HCT116 (cell line): ENCODE measurements at places on chromosomes 5 and 9. TPM values are rescaled to one million over a fixed set of nuclear protein-coding genes. Genes with fewer than 3 reads are reported as not detected.

DNA sequence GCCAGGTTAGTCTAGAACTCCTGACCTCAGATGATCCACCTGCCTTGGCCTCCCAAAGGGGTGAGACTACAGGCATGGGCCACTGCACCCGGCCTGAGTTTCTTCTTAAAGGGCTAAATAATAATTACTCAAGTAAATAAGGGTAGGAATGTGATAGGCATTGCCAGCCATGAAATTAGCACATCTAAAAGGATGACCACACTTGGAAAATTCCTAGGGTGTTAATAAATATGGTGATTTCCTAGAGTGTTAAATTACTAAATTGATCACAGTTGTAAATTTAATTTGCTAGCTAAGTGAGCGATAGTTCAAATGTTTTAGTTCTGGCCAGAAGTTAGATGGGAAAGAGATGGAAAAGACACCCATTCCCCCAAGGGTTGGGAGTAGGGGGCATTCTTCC lies 53.4 kb downstream of the UBAP1 start:
- peaks cover 8% of the 10 kb centered on the region; the same call in 1 of the 2 replicates for H3K36me3 ChIP-seq
- H3K4me3 ChIP-seq: no peak overlapping the region
- no peak for DNase-seq
- no peak overlapping the region for H3K27ac ChIP-seq
- no peaks in the 10 kb centered on the region for H3K4me1 ChIP-seq

GRCh38 chr5:127085796-127086195 lies 12.5 kb upstream of the C5orf63 start:
- no peaks in the 10 kb centered on the region for H3K36me3 ChIP-seq
- no peak overlapping the region for H3K4me3 ChIP-seq
- no peak for DNase-seq
- no peaks in the 10 kb centered on the region for H3K27me3 ChIP-seq
- no peaks in the 10 kb centered on the region for H3K4me1 ChIP-seq

GRCh38 chr5:2119573-2119972 lies 236.8 kb upstream of the IRX4 start:
- no peaks in the 10 kb centered on the region for H3K4me1 ChIP-seq
- no peak overlapping the region for H3K27ac ChIP-seq
- no peaks in the 10 kb centered on the region for H3K36me3 ChIP-seq
- H3K27me3 ChIP-seq: peaks cover 44% of the 10 kb centered on the region
- no peak for DNase-seq

Gene ENTREP1
- total RNA-seq: 1.1 TPM

DNA sequence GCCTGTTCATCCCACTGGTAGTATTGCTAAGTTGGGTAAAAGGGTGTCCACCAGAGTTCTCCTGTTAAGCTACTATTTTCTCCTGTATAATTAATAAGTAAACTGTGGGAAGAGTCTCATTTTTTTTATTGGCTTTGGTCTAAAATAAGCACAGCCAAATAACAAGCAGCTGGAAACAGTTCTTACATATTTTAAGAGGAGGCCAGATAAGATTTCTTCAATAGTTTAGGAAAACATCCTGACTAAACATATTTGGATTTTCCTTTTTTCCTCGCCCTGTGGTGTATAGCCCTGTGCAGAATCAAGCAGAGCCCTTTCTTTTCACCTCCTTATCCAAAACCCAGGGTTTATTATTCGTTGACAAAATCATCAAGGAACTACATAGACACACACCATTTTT lies 122.2 kb upstream of the ZNF608 start:
- H3K4me1 ChIP-seq: no peaks in the 10 kb centered on the region
- no peak overlapping the region for H3K27ac ChIP-seq
- no peaks in the 10 kb centered on the region for H3K36me3 ChIP-seq

Gene OTP
- 0.07 TPM for total RNA-seq

DNA sequence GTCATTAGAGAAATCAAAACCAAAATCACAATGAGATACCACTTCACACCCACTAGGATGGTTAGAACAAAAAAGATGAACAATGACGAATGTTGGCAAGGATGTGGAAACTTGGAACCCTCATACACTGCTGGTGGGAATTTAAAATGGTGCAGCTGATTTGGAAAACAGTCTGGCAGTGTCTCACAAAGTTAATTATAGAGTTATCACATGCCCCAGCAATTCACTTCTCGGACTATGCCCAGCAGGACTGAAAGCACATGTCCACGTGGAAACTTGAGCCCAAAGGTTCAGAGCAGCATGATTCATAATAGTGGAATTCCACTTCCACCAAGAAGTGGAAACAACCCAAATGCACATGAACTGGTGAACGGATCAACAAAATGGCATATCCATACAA lies 85.0 kb upstream of the HRH2 start:
- no peak overlapping the region for H3K27ac ChIP-seq
- DNase-seq: no peak
- no peaks in the 10 kb centered on the region for H3K36me3 ChIP-seq
- no peaks in the 10 kb centered on the region for H3K4me1 ChIP-seq
- H3K4me3 ChIP-seq: no peak overlapping the region

DNA sequence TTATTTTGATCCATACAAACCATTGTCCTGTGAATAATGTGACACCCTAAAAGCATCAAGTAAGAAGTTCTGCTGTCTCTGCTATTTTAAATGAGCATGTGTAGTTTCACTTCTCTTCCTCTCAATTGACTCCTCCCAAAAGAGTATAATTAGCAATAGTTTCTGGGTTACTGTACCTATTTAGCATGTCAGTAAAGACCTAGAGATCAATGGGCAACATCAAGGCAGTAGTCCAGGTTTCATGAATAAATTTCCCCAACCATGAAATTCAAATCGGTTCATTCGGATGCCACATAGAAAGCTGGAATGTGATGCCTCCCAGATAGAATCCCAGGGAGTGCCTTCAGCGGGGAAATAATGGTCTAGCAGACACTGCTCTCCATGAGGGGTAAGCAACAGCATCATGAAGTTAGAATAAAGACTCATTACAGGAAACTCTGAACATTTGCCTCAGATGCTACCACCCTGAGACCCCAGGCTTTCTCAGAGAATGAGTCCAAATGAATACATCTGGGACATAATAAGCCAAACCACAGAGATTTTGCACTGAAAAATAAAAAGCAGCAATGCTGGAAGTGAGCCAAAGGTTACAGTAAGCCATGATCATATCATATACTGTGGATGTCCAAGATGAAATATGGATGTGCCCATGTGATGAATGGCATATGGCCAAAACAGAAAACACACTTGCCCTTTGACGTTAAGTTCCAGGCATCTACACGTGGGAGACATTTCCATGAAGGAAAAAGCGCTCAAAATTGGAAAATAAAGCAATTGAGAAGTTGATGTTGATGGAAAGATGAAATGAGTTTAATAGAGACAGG lies 1107.0 kb upstream of the SEMA6A start:
- 0 out of 2 replicates have a peak, but pooled peaks cover 3% of the 10 kb centered on the region for H3K4me1 ChIP-seq
- no peaks in the 10 kb centered on the region for H3K27me3 ChIP-seq
- no peaks in the 10 kb centered on the region for H3K36me3 ChIP-seq
- H3K27ac ChIP-seq: no peak overlapping the region
- H3K4me3 ChIP-seq: no peak overlapping the region

GRCh38 chr9:116959809-116960208 lies 272.7 kb downstream of the TRIM32 start:
- H3K27me3 ChIP-seq: no peaks in the 10 kb centered on the region
- no peak overlapping the region for H3K4me3 ChIP-seq
- DNase-seq: no peak
- H3K4me1 ChIP-seq: no peaks in the 10 kb centered on the region; the same call in 1 of the 2 replicates
- H3K27ac ChIP-seq: no peak overlapping the region
- H3K36me3 ChIP-seq: no peaks in the 10 kb centered on the region
